CD4-positive, alpha-beta T cell (primary cell): ENCODE measurements at places on chromosomes 12 and 14.

- DNase-seq = no peak
Observed at GRCh38 chr12:101173197-101173749, 36.8 kb downstream of the SLC5A8 start.

DNA sequence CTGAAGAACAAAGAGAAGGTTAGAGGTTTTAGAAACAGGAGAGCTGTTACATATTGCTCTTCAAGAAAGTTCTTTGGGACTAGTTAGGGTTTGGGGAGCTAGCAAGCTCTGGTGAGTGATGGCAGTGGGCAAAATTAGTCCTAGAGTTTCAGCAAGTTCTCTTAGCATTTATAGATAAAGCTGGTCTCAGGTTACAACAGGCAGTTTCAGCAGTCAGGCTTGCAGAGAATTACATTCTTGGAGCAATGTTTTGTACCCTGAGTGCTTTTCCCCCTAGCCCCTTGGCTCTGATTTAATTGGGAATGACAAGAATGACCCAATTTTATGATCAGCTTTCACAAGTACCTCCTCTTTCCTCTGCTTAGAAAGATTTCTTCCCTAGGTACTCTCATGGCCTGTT lies 21.4 kb upstream of the EID3 start:
- no peak for DNase-seq

DNA sequence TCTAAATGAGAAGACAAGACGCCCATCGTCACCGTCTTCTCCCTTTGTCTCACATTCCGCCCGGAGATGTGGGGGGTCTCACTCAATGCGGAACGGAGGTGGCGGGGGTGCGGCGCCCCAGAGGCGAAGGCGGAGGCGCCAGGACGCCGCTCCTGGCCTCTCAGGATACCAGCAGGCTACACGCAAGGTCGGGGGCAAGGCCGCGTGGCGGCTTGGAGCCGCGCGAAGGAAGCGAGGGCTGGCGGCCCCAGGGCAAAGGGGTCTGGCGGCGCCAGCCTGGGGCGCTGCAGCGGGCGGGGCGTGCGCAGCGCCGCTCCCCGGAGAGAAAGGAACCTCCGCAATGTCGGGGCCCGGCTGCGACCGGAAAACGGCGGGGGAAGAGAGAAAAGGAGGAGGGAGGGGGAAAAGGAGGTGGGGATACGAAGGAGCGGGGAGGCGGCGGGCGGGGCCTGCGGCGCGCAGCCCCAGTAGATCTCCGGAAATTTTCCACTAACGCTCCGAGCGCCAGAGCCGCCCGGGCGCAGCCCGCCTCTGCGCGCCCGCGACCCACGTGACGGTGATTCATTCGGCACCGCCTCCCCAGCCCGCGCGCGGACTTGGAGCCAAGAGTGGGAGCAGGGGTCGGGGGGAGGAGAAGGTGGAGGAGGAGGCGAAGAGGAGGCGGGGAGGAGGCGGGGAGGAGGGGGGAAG lies 10.5 kb upstream of the SLC38A2 start:
- peak; percentile 94 for DNase-seq

- no peak for DNase-seq
Observed at GRCh38 chr12:59121451-59121850, 201.1 kb upstream of the LRIG3 start.

- no peak for DNase-seq
Observed at GRCh38 chr14:97057238-97058073, 260.3 kb downstream of the VRK1 start.

DNA sequence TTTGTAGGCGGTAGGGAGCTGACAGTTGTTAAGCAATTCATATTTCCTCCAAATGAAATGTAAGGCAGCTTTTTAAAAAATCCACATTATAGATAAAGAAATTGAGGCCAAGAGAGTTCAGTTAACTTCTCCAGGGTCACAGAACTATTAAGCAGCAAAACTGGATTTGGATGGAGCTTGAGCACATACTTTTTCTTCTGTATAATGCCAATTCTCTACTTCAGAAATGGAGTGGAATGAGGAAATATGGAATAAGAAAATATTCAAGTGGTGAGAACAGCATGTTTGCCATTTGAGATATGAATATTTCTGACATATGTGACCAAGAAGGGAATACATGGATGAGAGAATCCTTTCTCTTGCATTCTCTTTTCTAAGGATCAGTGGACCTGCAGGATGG lies 233.1 kb downstream of the FOXG1 start:
- DNase-seq = no peak

GRCh38 chr14:51644217-51644933 lies 7.3 kb upstream of the FRMD6 start:
- DNase-seq = no peak

- no peak for DNase-seq
Observed at GRCh38 chr12:65536876-65537681, 258.6 kb downstream of the MSRB3 start.

GRCh38 chr12:90593596-90594295 lies 361.2 kb downstream of the CCER1 start:
- DNase-seq = no peak

GRCh38 chr12:131962069-131962468 lies 12.3 kb downstream of the EP400 start:
- no peak for DNase-seq

- DNase-seq = no peak
Observed at GRCh38 chr12:45909041-45909713, 81.2 kb downstream of the SCAF11 start.

- DNase-seq = no peak
Observed at GRCh38 chr14:69547701-69548348, 26.8 kb downstream of the CCDC177 start.

- no peak for DNase-seq
Observed at GRCh38 chr12:113477171-113477841, 5.6 kb upstream of the LHX5 start.

- DNase-seq = no peak
Observed at GRCh38 chr12:120962532-120963020, 15.8 kb upstream of the HNF1A start.

DNA sequence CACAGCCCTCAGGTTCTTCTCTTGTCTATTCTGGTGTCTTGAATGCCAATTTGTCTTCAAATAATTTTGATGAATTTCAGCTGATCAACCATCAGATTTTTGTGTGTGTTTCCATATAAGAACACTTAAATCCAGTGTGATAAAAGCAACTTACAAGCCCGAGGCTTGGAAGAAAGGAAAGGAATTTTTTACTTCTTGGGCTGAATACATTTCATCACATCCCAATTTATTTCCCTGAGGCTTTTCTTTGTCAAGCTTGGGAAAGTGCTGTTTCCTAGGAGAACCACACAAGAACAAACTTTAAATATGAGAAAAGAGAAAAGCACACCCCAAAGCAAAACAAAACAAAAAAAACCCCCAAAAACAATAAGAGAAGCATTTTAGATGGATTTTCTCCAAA lies 26.6 kb downstream of the GPRC5D start:
- no peak for DNase-seq

DNA sequence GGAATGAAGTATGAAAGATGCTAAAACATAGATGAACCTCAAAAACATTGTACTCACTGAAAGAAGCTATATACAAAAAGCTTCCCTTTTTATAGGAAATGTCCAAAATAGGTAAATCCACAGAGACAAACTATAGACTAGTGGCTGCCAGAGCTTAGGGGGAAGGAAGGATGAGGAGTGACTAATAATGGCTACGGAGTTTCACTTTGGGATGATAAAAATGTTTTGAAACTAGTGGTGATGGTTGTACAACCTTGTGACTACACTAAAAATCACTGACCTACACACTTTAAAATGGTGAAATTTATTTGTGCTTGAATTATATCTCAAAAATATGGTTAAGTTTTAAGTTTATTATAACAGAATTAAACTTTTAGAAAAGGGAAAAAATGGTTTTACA lies 37.1 kb upstream of the AMN1 start:
- no peak for DNase-seq

- DNase-seq = no peak
Observed at GRCh38 chr12:51430196-51430895, 5.7 kb downstream of the SLC4A8 start.

DNA sequence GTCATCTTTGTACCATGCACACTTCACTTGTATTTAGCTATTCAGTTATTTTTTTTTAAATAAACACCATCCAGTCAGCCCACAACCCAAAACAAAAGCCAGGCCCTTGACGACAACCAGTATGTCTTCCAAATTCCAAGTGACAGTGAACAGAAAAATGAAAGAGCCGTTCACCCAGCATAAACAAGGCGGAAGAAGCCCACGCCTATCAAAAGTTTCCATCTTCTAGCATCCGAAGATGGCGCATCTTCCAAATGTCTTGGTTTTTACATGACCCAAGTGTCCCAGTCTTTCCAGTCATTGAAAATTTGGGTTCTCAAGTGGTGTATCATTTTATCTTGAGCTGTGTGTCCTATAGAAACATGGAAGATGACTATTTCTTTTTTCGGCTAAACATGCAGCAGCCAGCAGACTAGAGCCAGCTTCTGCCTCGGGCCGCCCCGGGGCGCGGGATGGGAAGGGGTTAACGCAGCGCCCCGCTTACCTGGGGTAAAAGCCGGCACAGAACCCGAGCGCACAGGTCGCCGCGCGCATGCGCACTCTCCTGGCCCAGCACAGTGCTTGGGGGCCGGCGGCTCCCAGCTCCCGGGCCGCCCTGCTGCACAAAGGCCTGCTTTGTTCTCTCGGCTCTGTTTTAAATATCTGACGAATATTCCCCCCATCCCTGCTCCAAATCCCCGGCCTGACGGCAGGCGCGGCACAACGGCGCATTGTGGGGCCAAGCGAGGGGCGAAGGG lies 164.8 kb downstream of the ZFP36L1 start:
- peak; percentile 24 for DNase-seq

- DNase-seq = no peak
Observed at GRCh38 chr12:130952171-130952954, 1.3 kb upstream of the ADGRD1 start.

GRCh38 chr14:85531587-85532373 lies 1.8 kb downstream of the FLRT2 start:
- DNase-seq = no peak
